Activated naive CD4-positive, alpha-beta T cell treated with anti-CD3 and anti-CD28 coated beads, Interleukin-2, amount 50 U/mL, for 72 hours (primary cell): ENCODE measurements at places on chromosomes 1 and 21.
A peak's percentile ranks its signal among the peaks of the same experiment; 100 is the strongest.

GRCh38 chr1:61226791-61227567, 144.6 kb downstream of the NFIA start:
- no peak for DNase-seq

GRCh38 chr1:244162786-244163530, 111.9 kb downstream of the ZBTB18 start:
- DNase-seq = no peak

DNA sequence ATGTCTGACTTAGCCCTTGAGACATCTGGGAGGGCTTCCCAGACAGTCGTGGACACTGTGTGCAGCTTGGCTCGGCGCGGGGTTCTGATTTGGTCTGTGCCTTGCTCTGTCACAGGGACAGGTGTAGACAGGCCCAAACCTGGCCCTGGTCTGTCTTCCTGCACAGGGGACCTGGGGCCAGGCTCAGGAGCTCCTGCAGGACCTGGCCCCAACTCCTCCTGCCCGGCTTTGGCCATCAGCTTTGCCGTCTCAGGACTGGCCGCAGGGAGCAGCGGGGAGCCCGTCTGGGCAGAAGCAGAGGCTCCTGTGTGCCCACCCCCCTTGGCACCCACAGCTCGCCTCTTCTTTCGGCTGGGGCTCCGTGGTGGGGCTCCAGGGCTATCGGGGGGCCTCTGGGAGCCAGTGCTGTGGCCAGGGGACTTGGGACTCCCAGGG, 1.7 kb downstream of the PERM1 start:
- no peak for DNase-seq

- DNase-seq = no peak
Measured at GRCh38 chr1:76170084-76170483, 95.5 kb downstream of the ST6GALNAC3 start.

- no peak for DNase-seq
Measured at GRCh38 chr21:42496839-42497202, 797 bp upstream of the RSPH1 start.

GRCh38 chr21:14878971-14879370, 185.8 kb downstream of the NRIP1 start:
- DNase-seq = no peak

- DNase-seq = no peak
Measured at GRCh38 chr1:83583351-83584014, 415.4 kb downstream of the TTLL7 start.

- peak; percentile 72 for DNase-seq
Measured at GRCh38 chr1:9181990-9182783, 52.4 kb upstream of the H6PD start.

- no peak for DNase-seq
Measured at GRCh38 chr1:39650431-39650830, 11.0 kb upstream of the HEYL start.

GRCh38 chr1:16032388-16033102, 10.7 kb downstream of the CLCNKA start:
- peak; percentile 68 for DNase-seq

- no peak for DNase-seq
Measured at GRCh38 chr1:5975133-5975880, 16.9 kb downstream of the NPHP4 start.

GRCh38 chr1:91854852-91855534, 31.0 kb downstream of the TGFBR3 start:
- DNase-seq = no peak

DNA sequence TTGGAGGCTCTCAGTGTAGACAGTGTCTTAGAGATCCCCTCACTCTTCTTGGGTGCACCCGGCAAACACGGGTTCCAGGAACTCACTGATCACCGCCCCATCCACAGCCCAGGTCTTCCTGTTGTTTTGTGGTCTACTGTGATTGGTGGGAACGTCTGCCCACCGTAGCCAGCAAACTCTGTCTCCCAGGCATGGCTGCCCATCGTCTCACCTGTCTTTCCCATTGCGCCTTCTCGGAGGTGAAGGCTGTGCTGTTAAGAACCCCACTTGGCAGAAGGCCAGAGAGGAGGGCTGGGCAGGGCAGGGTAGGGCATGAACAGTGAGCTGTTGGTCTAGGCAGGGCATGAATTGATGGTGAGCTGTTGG, 14.1 kb upstream of the KCNA2 start:
- no peak for DNase-seq

DNA sequence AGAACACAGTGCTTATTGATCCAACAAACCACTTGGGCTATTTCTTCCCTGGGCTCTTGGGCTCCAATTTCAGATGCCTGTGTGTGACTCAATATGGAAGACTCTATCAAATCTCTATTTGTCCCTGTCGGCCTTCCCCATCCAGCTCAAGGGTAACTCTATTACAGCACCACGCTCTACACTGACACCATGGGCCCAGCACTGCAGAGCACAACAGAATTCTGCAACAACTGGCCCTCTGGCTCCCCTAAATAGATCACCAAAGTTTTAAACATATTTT, 51.7 kb downstream of the CAPZB start:
- no peak for DNase-seq

- DNase-seq = no peak
Measured at GRCh38 chr21:36904093-36904666, 62.3 kb downstream of the HLCS start.

DNA sequence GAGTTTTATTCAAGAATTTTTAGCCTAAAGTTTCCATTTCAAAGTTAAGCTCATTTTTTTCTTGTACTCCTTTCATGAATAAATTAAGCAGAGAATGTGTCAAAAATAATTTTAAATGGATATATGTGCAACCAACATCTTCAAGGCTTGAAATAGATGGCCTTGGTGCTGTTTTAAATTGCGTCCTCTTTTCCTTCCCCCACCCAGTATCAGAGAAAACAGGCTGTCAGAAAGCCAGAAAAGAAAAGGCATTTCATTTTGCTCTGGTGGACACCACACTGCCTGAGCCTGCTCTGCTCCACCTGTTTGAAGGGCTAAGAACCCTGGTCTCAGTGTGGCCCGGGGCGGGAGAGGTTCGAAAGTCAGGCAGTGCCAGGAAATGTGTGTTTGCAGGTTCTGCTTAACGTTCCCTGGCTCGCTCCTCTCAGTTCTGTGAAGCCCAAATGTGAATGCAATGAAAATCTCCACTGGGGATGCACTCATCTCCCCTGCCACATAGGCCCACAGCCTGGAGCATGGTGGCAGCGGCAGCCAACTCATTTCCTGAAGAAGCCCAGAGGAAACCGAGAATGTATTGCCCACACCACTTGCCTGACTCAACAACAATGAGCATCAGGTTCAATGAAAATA, 134.4 kb downstream of the SDCCAG8 start:
- no peak for DNase-seq

- no peak for DNase-seq
Measured at GRCh38 chr1:221708987-221709386, 32.9 kb downstream of the DUSP10 start.

DNA sequence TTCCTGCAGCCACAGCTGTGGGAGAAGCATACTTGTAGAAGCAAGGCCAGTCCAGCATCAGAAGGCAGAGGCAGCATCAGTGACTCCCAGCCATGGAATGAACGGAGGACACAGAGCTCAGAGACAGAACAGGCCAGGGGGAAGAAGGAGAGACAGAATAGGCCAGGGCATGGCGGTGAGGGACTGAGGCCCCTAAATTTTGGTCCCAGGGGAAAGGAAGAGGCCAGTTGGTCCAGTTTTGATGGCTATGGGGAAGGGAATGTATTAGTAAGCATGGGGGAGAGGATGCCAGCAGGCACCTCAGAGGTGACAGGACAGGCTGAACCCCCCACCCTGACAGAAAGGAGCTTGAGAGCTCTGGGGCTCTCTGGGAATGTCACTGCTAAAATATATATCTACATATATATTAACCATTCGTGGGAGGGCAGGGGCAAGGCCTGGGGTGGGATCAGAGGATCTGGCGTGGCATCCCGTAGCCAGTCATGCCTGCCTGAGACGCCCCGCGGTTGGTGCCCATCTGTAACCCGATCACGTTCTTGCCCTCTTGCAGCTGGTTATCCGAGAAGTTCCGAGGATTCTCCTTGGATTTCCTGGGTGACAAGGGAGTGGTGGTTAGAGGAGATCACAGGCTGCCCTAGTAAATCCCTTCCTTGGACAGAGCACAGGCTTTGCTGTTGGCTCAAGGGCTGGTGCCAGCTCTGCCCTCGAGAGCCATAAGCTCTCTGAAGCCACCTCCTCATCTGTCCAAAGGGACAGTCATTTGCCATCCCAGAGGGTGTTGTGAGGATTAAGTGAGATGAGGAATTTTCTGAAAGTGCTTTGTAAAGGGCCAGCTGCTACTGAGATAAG, 6.7 kb downstream of the TAGLN2 start:
- DNase-seq = no peak

- DNase-seq = no peak
Measured at GRCh38 chr1:244322181-244322580, 129.5 kb downstream of the ADSS2 start.

GRCh38 chr1:100578201-100578600, 40.3 kb downstream of the GPR88 start:
- DNase-seq = no peak

DNA sequence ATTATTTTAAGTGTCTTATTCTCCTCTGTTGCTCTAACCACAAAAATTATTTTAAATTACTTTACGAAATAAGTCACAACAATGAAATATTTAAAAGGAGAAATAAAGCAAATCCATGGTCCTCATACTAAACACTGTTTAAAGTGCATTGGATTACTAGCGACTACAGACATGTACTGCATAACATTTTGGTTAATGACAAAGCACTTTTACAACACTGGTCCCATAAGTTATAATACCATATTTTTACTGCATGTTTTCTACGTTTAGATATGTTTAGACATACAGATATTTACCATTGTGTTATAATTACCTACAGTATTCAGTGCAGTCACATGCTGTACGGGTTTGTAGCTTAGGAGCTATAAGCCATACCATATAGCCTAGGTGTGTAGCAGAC, 30.2 kb downstream of the VAMP4 start:
- DNase-seq = no peak

DNA sequence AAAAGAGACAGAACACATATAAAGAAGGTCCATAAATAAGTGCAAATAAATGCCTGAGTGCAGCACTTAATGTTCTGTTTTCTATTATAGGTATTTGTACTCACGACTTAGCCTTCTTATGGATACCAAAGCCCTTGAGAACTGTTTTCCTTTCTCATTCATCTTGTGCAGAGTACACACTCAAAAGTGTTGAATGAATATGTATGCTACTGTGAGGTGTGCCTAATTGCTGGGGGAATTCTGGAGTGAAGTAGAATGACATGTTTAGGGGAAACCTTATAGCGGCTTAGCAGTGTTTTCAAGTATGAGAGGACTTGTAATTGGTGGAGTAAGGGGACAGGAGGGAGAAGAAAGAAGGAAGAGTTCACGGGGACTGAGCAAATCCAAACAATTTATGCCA, 157.6 kb downstream of the CACNA1E start:
- no peak for DNase-seq

- no peak for DNase-seq
Measured at GRCh38 chr1:42759114-42759513, 7.7 kb downstream of the P3H1 start.

DNA sequence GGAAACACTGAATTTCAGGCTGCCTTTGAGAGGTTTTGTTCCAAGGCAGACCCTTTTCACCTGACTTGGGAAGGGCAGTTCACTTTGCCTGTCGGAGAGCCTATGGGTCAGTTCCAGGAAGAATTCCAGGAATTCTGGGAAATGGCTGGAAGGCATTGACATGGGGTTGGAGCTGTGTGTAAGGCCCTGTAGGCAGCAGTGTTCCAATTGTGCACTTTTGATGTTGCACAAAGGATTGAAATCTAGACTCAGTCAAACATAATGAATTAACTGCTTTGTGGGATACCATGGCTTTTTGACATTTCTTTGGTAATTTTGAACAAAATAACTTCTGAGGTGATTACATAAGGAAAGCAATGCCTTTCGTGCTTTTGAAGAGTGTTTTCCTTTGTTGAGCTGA, 184.6 kb downstream of the SDCCAG8 start:
- no peak for DNase-seq

DNA sequence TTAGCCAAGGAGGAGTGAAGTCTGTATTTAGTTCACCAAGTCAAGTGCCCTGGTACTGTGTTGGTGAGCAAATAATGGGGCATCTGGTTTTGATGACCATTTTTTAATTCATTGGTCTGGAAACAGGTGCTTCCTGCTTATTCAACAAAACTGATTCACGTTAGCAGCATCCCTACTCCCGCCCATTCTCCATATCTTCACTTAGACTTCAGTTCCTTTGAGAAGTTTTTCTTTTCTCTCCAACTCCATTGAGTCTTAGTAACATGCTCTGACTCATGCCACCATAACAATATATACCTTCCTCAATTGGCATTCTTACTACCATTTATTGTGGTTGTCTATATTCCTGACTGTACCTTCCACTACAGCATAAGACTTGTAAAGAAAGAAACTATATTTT, 468.9 kb downstream of the DPYD start:
- DNase-seq = no peak

- DNase-seq = no peak
Measured at GRCh38 chr1:29240400-29240837, 4.1 kb downstream of the PTPRU start.

DNA sequence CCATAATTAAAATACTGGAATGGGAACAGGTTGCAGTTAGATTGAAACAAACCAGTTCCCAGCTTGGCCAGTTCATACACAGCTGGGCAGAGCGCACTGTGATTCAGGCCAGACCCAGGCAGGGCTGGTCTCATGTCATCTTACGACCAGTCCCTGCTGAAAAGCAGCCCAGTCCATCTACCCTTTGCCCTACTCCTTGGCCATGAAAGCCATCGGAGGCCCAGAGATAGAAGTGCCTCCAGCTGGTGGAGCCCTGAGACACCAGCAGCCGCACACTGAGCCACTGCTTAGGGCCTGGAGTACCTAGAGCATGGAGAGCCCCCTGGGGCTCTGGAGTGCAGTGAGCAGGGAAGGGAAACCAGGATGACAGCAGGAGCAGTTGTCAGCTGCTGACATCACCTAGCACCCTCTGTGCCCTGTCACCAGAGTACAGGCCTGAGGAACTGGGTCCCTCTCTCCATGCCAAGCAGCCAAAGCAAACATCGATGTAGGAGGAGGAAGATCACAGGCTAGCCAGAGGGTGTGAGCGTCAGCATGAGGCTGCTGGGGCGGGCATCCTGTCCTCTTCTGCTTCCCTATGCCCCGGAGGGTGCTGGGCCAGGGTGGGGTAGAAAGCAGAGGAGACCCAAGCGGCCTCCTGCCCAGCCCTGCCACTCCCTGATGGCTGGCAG, 34.2 kb upstream of the TMEM125 start:
- peak; percentile 26 for DNase-seq
